Fibroblast of skin of left biceps (primary cell): ENCODE measurements at places on chromosomes 1 and 21.
A peak's percentile ranks its signal among the peaks of the same experiment; 100 is the strongest.

GRCh38 chr1:228162286-228163006 is 3.2 kb upstream of the IBA57 start:
- no peak for DNase-seq

DNA sequence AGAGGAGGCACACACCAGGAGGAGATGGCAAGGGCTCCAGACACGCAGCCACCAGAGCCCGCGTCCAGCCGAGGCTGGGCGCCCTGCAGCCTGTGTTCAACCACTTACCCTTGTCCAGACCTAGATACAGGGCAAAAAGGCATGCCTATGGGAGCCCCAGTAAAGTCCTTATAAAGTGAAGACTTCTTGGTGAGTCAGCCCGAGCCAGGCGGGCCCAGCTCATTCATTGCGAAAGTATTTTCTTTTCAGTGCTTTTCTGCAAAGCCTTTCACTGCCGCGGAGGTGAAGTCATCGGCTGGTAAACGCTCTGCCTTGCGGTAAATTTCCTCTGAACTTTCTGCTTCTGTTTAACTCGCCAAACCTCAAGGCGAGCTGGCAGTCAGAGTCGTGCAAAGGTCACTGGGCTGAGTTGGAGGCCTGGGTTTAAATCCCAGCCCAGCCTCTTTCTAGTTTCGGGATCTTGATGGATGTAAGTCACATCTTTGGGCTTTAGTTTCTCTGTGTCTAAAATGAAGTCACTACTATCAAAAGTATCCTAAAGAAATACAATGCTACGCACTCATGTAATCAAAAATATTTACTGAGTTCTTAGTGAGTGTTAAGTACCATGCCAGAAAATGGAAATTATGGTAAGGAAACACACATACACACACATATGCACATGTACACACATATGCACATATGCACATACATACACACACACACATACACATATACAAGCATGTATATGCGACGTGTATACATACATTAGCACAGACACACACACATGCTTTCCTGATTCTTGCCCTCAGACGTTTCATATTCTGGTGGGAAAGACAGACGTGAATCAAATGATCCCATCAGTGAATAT is 54.7 kb upstream of the IFFO2 start:
- DNase-seq, result peak; percentile 88

- DNase-seq, result no peak
These were observed 14.9 kb upstream of the MED18 start for GRCh38 chr1:28313702-28314546.

- DNase-seq, result no peak
These were observed 63.2 kb downstream of the SRSF11 start for GRCh38 chr1:70284366-70284765.

- no peak for DNase-seq
These were observed 1.8 kb upstream of the CYB5R1 start for GRCh38 chr1:202968895-202969295.

DNA sequence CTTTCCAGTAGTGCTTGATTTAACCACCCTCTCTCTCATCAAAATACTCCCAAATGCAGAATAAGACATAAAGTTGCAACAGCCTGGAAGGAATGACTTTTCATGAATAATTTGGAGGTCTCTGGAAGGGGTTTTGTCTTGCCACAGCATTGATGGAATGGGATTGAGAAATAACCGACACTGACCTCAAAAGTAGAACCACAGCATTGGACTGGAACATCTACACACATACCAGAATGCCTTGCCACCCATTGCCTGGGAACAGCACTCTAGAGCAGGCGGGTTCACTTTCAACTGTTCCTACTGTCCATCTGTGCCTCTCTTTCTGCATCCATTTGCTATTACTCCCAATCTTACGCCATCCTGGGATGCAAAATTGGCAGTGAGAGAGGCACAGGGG is 149.1 kb upstream of the USP24 start:
- DNase-seq, result no peak

GRCh38 chr1:56534130-56534651 is 45.2 kb downstream of the PLPP3 start:
- DNase-seq, result no peak

- DNase-seq, result no peak
These were observed 92.3 kb downstream of the COQ8A start for GRCh38 chr1:227032396-227032795.

- no peak for DNase-seq
These were observed 5.8 kb downstream of the ELF3 start for GRCh38 chr1:202016022-202016810.

GRCh38 chr1:29100487-29100886 is 23.2 kb downstream of the TMEM200B start:
- DNase-seq, result no peak

DNA sequence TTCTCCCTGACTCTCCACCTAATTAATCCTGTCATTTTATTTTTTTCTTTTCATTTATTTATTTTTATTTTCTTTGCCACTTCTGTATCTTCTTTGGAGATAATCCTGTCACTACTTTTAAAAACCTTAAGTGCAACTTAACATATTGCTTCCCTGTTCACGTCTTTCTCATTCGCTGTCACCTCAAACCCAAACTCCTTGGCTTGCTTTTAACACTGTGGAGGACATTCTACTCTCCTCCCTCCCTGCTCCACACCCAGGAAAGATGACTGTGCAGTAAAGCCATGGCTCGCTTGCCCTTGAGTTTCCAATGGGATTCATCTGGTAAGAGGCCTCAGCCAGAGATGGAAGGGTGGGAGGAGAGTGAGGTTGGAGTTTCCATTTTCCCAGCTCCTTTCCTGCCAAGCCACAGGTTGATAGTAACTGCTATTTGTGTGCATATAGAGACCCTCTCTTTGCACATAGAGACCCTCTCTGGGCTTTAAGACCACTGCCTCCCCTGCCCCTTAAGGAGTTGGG is 6.4 kb upstream of the BRWD1 start:
- no peak for DNase-seq

DNA sequence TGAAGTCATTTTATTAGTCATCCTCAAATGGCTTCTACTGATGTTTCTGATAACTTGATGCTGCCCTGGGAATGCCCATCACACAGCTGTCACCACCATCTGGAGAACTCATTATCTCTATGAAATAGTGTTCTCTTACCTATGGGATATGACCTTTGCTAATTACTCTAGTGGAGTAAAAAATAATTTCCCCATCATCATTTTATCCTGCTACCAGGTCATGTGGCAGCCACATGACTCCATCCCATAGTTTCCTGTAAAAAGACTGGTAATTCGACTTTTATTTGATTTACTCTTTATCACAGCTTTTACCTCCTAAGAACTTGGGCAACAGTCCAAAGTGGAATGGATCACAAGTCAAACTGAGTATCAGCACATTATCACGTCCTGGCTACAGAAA is 76.1 kb upstream of the USP25 start:
- no peak for DNase-seq

- no peak for DNase-seq
These were observed 13.9 kb upstream of the CTSE start for GRCh38 chr1:206037581-206037980.

DNA sequence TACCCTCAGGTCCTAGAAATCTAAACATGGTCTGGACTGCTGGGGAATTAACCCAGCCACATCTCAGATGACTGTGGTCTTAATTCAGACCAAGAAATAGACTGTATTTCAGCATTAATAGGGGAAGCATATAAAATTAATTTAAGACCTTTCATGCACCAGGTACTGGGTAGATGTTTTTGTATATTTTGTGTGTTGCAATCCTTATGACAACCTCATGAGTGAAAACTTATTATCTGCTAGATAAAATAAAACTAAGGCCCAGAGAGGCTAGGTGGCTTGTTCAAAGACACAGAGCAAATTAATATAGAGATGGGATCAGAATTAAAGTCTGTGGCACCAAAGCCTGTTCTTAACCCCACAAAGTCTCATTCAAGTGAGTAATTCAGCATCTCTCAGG is 40.1 kb downstream of the OPTC start:
- no peak for DNase-seq

GRCh38 chr1:5221451-5221850 is 567.0 kb downstream of the AJAP1 start:
- no peak for DNase-seq

DNA sequence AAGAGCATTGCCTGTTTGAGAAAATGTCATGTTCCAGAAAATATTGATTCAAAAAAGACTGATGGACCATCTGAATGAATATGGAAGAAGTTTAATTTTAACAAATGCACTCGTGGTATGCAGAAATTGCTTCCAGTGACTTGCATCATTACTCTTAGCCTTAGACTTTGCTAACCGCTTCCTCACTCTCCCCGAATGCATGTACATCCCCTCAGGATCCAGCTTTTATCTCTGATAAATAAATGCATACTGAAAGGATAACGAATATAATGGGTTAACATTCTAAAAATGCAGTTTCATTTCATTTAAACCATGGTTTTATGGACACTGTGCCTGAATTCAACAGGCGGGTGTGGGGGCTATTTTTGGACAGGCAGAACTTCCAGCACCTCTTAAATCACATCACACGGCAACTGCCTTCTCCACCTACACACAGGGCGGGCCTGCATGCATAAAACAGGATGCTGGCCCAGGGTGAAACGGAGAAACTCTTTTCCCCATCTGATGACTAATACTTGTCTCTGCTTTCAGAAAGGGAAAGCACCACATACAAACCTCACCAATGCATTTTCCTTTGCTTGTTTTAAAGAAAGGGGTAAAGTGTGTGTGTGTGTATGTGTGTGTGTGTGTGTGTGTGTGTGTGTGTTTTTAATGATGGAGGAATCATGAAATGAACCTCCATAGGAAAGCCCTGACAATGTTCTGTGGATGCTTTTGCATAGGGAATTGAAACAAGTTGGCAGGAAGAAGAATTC is 48.7 kb downstream of the SPAG17 start:
- peak; percentile 92 for DNase-seq

DNA sequence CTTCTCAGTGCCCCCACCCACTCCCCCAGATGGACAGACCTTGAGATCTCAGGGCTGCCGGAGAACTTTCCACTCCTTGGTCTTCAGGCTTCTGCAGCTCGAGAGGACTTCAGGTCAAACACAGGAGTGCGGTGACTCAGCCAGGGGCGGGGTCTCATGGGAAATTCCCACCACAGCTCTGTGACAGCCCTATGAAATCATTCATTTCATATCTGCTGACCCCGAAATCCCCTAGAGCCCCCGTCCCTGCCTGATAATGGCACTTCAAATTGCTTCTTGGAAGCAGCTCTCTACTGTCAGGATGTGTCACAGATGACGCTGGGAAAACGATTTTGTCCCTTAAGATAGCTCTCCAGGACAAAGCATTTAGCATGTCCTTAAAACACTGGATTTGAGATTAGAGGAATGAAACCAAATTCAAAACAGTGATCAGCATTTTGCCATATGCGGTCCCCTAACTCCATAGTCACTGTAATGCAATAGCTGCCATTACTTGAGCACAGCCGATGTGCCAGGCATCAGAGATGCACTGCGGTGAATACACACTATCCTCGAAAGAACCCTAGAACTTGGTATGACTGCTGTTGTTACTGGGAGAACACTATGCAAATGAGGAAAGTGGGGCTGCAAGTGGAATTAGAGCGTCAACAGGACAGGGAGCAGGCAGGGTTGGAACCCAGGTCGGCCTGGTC is at the start of gene TNFRSF9:
Gene TNFRSF9, minus strand, starts transcription at position 95 of the 692 bp plus-strand sequence. CDS start 845 bp downstream, outside the sequence.
- DNase-seq, result no peak

DNA sequence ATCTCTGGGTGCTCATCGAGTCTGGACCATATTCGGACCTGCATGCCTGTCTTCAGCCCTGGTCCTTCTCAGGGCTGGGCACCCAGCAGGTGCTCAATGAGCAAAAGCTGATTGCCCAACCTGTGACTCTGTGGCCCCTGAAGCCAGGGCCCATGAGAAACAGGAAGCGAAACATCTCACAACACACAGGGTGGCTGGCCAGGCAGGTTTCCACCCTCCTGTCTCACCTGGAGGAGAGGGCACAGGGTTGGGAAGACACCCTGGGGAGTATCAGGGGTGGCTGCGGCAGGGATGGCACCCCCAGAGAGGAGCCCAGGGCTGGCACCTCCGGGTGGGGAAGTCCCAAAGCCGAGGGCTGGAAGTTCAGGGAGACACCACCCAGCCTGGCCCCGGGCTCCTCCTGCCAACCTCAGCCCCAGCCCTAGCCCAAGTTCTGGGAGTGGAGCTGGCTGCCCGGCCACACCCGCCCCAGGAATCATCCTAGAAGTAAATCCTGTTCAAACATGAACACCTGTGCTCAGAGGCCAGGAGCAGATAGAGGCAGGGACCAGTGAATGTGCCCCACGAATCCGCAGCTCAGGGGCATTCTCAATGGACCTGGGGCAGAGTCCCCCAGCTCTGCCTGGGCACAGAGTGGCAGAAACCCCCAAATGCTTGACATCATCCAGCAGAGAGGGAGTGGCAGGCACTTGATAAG is 54.6 kb downstream of the RAP1GAP start:
- no peak for DNase-seq

GRCh38 chr1:103171041-103171590 is 62.8 kb upstream of the COL11A1 start:
- no peak for DNase-seq

- DNase-seq, result no peak
These were observed 853 bp upstream of the DOP1B start for GRCh38 chr21:36155603-36156338.

GRCh38 chr1:50873458-50874187 is 86.4 kb downstream of the FAF1 start:
- peak; percentile 6 for DNase-seq

DNA sequence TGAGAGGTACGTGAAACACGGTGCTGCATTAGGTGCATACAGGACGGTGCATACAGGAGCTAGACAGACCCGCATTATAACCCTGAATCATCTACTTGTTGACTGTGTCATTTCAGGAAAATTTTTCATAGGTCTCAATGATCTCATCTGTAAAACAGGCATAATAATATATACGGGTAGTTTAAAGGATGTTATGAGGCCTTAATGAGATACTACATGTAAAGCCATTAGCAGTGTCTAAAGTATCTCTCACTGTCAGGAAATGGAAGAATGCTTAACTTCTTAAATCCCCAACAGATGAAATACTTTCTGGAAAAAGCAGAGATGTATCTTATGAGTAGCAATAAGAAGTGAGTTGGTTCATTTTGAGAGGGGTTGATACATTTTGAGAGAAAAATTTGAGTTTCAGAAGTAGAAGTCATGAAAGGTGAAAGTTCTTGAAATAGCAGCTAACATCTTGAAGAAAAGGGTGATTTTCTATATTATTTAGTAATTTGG is 669.6 kb downstream of the PTPRC start:
- DNase-seq, result no peak

DNA sequence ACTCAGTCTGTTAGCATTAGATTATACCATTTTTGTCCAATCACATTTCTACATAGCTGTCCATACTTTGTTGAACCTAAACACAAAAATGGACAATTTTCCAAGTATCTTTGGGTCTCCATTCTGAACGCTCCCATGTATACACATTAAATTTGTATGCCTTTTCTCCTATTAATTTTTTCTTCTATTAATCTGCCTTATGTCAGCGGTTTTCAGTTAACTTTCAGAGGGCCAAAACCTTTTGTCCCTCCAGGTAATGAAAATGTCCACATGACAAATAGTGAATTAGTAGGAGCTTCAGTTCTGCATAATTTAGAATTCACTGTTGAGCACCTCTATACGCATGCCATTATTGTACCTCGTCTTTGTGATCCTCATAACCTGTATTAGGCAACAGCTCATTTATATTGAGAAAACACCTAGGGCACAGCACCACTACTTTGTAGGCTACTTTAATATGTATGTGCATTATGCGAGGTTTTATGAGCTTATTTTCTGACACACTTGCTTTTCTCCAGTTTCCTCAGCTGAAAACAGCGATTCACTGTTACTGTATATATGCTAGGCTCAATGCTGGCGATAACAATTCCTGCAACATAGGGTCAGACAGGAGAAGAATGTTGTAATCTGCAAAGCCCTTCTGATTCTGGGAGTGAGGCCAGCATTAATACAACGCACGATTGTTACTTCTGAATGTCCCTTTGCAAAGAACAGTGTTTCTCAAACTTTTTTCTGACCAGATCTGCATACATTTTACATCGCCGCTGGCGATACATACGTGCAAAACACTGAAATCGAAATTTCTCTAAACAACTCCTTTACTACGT is 1.1 kb upstream of the ABCD3 start:
- DNase-seq, result peak; percentile 49
